Frontal cortex (tissue), 4 donors: ENCODE measurements at places on chromosomes 13 and 19. TPM values are rescaled to one million over a fixed set of nuclear protein-coding genes. Genes with fewer than 3 reads are reported as not detected.

RNASEH2A gene
- 15.9 TPM for total RNA-seq

DNA sequence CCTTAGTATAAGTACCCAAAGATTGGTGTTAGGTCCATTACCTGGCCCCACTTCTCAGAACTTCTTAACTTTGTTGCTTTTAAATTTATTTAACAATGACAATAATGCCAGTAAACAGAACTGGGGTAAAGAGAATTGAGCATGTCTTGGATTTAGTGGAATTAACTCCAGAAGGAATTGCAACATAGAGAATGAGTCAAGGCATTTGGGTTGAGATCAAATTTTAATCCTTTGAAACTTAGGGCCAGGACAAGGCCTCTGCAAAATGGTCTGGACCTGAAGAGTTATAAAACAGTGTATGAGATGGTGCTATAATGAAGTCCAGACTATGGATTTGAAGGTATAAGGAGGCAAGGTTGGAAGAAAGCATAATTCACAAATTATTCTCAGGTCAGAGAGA lies 1030.4 kb downstream of the SLITRK5 start:
- DNase-seq, result no peak

DNA sequence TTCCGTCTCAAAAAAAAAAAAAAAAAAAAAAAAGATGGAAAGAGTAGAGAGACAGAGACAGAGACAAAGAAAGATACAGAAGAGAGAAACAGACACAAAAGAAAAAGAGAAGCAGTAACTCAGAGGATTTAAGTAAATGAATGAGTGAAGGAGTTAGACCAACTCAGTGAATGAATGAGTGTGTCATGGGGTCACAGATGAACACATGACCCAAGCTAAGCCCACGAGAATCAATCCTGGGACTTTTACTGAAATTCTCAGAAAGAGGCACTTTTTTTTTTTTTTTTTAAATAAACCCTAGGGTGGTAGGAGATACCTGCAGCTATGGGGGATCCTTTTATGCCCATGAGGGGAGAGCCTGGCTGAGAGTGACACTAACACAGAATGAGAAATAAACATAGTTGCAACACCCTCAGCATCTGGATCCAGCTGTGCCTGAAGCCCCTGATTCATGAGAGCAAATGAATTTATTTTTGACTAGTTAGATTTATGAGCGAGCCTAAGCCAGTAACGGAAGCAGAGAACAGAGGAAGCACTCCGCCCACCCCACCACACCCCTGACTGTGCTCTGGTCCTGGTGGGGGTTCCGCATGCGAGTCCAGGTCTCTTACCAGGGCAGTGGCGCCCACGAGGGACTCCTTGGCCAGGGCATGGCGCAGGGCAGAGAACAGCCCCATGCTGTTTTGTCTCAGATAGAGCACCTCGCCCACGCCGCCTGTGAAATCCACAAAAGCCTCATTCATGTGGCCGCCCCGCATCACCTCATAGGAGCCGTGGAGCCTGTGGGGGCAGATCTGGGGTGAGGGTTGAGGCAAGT lies 4.6 kb downstream of the CAPN12 start:
- DNase-seq, result no peak

RHPN2 gene
- total RNA-seq, result 1.6 TPM

DNA sequence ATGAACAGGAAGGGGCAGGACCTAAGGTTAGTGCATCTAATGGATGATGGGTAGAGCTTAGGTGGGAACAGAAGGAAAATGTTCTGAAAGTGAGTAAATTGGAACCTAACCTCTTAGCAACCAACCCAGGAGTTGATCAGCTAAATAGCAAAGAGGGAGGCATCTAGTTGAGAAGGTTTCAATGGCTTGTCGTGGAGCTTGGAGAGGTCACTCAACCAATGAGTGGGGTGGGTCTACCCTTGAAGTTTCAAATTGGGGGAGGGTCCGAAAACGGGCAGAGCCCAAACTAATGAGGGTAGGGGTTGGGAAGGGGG lies 5.7 kb upstream of the SHKBP1 start:
- no peak for DNase-seq

- DNase-seq, result no peak
Measured at GRCh38 chr13:28181413-28181812, 43.1 kb downstream of the PAN3 start.

NACC1 gene
- 16.3 TPM for total RNA-seq

DNA sequence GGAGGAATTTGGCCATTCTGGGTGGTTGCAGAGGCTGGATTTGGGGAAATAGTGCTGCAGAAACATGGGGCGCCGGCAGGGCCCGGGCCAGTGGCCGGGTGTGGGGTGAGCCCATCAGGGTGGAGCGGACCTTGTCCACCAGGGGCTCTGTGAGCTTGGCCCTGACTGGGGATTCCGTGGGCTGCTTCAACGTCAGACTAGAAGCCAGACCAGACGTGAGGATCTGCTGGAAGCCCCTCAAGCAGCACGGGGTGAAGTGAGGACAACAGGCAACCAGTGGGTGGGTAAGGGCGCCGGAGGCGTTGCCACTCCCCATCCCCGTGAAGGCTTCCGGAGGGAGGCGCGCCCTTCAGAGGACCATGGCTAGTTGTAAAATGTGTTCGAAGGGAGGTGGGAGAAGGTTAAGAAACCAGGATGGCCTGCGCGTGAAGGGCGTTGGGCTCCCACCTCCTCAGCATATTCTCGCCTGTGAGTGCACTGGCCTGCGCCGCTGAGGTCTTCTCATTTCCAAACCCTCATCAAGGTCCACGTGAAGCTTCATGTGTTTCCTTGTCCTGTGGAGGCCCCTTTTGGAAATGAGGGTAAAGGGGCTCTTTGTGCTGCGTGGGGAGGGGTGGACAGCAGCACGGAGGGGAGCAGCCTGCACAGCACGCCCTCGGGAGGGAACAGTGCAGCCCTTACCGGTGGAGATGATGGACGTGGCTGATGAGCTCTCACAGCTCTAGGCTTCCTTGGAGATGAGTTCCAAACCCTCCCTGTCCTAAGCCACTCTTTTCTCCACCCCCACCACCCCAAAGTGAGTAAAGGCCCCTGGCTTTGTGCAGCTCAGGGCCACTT lies 8.3 kb downstream of the TEX29 start:
- DNase-seq, result no peak

- no peak for DNase-seq
Measured at GRCh38 chr13:38395497-38395788, 45.8 kb downstream of the UFM1 start.

DNA sequence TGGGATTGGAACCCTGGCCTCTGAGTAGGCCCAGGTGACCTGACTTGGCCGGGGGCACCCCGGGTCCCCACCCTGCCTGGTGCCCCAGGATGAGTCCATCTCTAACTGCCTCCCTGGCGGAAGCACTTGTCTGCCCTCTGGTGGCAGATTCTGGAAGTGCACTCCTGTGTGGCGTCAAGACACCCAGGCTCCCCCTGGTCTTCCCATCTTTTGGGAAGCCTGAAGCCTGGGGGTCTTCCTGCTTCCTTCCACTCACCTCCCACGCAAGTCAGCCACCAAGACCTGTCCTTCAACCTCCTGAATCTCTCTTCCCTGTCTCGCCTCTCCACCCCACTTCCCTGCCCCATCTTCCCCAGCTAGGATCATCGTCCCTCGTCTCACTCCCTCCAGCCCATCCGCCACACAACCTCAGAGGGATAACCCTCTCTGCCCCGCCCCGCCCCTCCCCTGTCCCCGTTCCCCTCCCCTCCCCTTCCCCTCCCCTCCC lies 7.4 kb downstream of the RABAC1 start:
- DNase-seq, result peak; percentile 72

FXYD3 gene
- not detected for total RNA-seq

DNA sequence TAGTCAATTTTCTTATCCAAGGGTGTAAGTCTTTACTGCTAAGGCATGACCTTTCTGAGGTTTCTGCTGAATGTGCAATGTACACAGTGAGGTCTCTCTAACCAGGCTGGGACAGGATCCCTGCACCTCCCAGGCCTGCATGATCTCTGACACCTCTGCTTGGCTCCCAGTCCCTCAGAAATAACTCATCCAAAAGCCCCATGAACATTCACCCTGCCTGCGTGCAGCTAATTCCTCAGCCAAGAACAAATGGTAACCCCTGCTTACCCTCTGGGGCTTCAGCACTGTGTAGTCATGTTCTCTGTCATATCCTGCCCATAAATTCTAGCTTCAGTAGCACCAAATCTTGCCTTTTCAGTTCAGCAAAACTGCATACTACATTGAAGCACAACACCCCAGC lies 1146.3 kb upstream of the MIR17HG start:
- DNase-seq, result no peak

DNA sequence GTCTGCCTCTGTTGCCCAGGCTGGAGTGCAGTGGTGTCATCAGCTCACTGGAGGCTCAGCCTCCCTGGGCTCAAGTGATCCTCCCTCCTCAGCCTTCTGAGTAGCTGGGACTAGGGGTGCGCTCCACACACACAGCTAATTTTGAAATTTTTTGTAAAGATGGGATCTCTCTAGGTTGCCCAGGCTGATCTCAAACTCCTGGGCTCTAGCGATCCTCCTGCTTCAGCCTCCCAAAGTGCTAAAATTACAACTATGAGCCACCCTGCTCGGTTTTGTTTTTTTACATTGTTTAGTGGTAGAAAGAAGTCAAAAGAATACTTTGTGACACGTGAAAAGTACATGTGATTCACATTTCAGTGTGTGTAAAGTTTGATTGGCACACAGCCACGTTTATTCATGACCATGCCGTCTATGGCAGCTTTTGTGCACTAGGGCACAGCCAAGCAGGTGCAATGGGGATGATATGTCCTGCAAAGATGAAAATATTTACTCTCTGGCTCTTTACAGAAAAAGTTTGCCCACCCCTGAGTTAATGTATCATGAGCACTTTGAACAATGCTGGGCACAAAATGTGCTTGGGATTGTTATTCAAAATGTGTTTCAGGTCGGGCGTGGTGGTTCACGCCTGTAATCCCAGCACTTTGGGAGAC lies 16.2 kb upstream of the NFIC start:
- DNase-seq, result no peak

NLRP7 gene
- 0.82 TPM for total RNA-seq

PLEKHF1 gene
- total RNA-seq, result 2.0 TPM

GRCh38 chr19:7932276-7932929 lies 6.5 kb upstream of the CTXN1 start:
- DNase-seq, result no peak

- DNase-seq, result peak; percentile 67
Measured at GRCh38 chr19:28289295-28290063, 923.5 kb downstream of the UQCRFS1 start.

DNA sequence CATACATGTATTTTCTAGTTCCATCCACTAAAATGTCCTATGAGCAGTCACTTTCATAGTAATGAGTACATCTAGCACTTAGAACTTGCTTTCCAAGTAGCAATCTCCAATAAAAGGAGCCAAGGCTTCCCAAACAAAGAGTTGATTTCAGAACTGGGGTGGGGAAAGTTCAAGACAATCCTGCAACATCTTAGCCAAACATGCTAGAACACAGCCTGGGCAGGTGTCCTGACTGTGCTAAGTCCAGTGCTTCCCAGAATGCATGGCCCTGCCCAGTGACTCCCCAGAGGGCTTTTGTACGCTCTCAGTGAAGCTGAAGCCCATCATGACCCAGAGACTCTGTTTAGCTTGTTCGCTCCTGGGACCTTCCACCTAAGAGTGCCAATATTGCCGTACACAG lies 106.7 kb upstream of the UBAC2 start:
- DNase-seq, result no peak

GNA15 gene
- total RNA-seq, result 0.82 TPM

GRCh38 chr13:25770601-25771000 lies 281.2 kb downstream of the SHISA2 start:
- DNase-seq, result no peak

- no peak for DNase-seq
Measured at GRCh38 chr13:107231944-107232343, 664.0 kb upstream of the ARGLU1 start.

GRCh38 chr19:56252699-56253422 lies 19.7 kb upstream of the EDDM13 start:
- DNase-seq, result peak; percentile 34
